HAP-1 (cell line): ENCODE measurements at places on chromosomes 13 and 19.

- no peak for DNase-seq
Observed at GRCh38 chr19:7010722-7011593, 10.3 kb downstream of the MBD3L2B start.

GRCh38 chr19:2027361-2027760 is 11.8 kb upstream of the BTBD2 start:
- DNase-seq = no peak

- DNase-seq = no peak
Observed at GRCh38 chr13:111383591-111384440, 63.4 kb downstream of the TEX29 start.

- no peak for DNase-seq
Observed at GRCh38 chr19:6971366-6971765, 49.9 kb downstream of the MBD3L2B start.

- DNase-seq = no peak
Observed at GRCh38 chr13:95020298-95020987, 280.8 kb downstream of the ABCC4 start.

DNA sequence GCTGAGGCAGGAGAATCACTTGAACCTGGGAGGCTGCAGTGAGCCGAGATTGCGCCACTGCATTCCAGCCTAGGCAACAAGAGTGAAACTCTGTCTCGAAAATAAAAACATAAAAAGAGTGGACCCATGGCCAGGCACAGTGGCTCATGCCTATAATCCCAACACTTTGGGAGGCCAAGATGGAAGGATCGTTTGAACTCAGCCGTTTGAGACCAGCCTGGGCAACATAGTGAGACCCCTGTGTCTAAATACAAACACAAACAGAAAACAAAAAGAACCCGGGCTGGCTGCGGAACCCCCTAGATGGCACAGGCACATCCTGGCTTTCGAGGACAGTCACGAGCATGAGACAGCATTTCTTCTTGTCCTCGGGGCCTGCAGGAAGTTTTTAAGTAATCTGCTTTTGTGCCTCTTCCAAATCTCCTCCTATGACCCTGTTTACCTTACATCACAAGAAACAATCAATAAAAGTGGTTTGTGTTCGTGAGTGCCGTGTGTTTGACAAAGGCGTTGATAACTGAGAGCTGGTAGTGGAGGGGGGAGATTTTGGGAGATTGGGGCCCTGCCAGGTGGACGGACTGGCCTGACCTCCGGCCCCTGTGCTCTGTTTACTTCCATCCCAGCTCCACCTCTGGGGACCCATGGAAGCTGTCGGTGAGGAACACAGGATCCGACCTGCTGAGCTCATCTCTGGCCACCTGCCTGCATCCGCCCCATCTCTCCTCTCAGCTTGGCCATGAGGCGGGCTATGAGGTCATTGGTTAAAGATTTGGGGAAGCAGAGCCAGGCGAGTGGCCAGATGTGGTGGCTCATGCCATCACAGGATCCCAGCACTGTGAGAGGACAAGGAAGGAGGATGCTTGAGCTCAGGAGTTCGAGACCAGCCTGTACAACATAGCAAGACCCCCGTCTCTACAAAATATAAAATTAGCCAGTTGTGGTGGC is 5.9 kb upstream of the GDF15 start:
- DNase-seq = no peak

- no peak for DNase-seq
Observed at GRCh38 chr13:28522871-28523270, 27.9 kb upstream of the FLT1 start.

GRCh38 chr13:112700291-112701060 is 10.6 kb downstream of the ATP11A start:
- no peak for DNase-seq

DNA sequence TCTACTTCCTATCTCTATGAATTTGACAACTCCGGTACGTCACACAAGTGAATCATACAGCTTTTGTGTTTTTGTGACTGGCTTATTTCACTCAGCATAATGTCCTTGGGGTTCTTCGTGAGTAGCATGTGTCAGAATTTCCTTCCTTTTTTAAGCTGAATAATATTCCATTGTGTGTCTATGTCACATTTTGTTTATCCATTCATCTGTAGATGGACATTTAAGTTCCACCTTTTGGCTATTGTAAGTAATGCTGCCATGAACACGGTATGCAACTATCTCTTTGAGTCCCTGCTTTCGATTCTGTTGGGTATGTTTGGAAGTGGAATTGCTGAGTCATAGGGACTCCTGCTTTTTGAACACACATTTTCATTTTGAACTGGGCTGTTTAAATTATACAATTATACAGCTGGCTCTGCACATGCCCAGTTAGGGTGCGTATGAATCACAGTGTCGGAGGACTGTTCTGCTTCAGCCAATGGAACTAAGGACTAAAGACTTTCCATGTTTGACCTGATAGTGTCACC is 43.0 kb upstream of the C13orf42 start:
- DNase-seq = no peak

- DNase-seq = no peak
Observed at GRCh38 chr19:16898361-16899015, 9.7 kb downstream of the F2RL3 start.

- no peak for DNase-seq
Observed at GRCh38 chr19:55493052-55493644, 4.9 kb downstream of the SSC5D start.

DNA sequence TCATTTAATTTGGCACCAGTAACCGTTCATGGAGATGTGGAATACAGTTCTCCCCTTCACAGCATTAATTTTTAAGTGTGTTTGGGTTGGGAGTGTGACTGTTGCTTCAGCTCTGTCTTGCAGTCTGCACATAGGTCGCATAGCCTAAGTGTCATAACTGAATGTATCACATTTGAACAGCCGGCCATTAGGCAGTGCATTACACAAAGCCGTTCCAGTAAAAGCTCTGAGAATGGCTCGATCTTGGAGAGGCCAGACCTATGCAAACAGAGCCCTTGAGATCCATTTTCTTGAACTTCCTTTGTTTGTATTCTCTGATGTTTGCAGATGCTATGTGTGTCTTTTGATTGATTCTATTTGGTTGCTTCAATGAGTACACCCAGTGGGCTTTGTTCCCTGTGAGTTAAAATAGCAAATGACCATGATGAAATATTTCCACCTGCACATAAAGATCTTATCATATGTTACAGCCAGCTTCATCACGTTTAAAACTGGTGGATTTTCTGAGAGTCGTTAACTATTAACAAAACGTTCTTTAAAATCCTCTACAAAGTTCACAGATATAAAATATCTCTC is 1104.9 kb upstream of the SLC10A2 start:
- no peak for DNase-seq

DNA sequence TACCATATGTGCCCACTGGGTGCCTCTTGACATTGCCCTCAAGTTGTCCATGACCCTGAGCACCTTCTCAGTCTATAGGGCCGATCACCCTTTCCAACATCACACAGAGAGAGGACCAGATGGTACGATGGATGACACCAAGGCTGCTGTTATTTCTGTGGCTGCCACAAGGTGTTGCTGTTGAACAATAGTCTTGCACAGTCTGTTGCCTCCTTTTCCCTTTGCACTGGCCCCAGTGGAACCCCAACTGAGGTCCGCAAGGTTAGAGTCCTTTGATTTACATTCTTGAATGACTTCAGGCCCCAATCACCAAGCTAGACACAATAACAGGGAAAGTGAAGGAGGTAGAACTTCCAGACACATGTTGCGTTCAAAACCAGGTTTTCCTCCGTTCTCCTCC is 52.0 kb downstream of the TINCR start:
- no peak for DNase-seq

DNA sequence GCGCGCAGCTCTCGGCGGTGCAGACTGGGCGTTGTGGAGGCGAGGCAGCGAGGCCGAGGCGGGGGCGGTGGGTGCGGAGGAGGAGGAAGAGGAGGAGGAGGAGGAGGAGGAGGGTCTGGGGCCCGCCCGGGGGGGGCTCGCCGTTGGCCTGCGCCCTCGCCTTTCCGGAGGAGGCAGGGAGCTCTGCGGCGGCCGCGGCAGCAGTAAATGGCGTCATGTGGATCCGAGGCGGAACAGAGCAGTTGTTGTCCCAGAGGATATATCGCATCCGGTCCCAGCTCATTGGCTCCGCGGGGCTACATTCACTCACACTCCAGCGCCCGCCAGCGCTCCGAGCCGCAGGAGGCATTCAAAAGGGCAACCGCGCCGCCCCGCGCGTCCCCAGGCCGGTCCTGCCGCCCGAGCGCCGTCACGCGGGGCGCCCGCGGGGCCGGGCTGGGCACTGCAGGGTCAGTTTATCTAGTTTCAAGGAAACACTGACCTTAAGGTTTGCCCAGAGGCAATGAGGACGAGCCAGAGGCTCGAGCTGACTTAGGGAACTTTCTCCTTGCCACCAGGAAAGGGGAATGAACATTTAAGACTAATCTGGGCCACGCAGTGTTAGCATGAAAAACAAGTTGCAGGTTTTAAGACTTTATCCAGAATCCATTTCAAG is at the start of gene SPRY2:
SPRY2 (minus strand) TSS at position 26 of the 655 bp plus-strand sequence. CDS start 3,421 bp downstream, outside the sequence.
- DNase-seq = peak; percentile 92

DNA sequence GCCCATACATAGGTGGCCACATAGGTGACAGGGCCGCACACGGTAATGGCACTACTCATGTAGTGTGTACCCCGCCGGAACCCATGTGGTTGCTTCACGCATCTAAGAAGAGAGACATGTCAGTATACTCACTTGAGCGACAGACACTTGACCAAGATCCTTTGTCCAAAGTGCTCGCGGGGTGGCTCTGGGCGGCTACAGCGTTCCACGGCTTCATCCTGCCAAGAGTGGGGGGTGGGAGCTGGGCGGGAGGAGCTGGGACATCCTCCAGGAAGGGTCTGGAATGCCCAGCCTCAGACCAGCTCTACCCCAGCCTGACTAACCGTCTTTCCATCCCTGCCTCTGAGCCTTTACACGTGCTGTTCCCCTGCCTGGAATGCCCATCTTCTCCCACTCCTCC is 8.5 kb downstream of the ANGPTL8 start:
- DNase-seq = no peak

DNA sequence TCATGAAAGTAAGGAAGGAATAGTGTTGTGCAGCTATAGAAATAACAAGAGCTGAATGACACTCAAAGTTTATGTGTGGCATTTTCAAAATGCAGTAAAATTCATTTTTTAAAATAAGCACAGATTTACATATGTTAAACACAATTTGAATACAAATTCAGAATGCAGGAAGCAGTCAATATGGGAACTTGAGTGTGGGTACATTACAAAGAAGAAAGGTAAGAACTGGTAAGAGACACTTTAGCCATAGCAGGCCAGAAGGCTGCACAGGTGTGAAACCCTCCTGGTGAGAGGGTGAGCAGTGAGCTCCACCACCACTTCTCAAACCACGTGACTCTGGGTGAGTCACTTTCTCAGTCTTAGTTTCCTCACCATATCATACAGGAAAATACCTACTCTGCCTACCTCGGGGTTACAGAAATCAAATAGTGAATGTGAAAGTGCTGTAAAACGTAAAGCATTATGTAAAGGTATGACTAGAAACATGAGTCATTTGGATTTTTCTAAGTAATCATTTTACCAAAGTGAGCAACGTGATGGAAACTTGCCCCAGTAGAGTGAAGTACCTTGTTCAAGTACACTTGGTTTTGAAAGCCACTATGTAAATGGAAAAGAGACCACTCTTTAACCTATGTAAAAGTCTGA is 40.5 kb downstream of the USP12 start:
- DNase-seq = no peak

GRCh38 chr13:94886191-94886590 is 173.8 kb upstream of the SOX21 start:
- no peak for DNase-seq

- no peak for DNase-seq
Observed at GRCh38 chr13:113952151-113952982, 21.5 kb downstream of the C13orf46 start.

- DNase-seq = no peak
Observed at GRCh38 chr13:27428160-27428559, 3.7 kb downstream of the GTF3A start.

- DNase-seq = no peak
Observed at GRCh38 chr13:111011899-111012298, 97.0 kb upstream of the ANKRD10 start.

GRCh38 chr13:112618501-112618900 is 30.5 kb upstream of the TUBGCP3 start:
- DNase-seq = no peak

- no peak for DNase-seq
Observed at GRCh38 chr13:109451726-109452125, 334.7 kb downstream of the IRS2 start.

- no peak for DNase-seq
Observed at GRCh38 chr19:15476325-15476724, 3.0 kb downstream of the PGLYRP2 start.

GRCh38 chr19:13888281-13888680 is 11.3 kb downstream of the NANOS3 start:
- no peak for DNase-seq

DNA sequence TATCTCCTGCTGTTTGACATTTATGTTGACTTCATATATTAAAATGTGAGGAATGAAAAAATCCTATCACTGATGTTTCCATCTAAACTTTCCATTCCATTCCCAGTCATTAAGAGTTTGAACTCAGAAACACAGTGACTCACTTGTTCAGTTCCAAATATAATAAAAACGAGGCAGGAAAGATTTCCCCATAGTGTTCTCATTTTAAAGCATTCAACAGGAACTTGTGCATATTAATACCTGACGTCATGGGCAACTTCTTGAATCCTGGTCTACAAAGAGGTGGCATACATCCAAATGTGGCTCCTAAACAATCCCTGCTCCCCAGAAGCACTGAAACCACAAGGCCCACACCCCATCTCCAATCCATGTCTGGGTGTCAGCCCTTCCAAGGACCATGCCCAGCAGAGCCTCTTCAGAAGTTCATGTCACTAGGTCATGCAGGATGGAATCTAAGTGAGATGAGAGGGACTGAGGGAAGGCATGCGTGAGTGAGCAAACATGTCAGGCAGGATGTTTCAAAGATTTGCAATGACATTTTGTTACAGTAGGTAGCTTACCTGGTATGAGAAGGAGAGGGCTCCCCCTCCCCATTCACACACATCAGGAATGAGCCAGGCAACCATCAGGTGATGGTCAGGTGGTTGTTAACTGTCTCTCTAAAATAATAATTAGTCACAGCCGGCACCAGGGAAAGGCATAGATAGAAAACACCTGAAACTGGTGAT is 9.4 kb upstream of the ERVV-2 start:
- no peak for DNase-seq

GRCh38 chr13:34628209-34628682 is 313.8 kb upstream of the NBEA start:
- DNase-seq = no peak

DNA sequence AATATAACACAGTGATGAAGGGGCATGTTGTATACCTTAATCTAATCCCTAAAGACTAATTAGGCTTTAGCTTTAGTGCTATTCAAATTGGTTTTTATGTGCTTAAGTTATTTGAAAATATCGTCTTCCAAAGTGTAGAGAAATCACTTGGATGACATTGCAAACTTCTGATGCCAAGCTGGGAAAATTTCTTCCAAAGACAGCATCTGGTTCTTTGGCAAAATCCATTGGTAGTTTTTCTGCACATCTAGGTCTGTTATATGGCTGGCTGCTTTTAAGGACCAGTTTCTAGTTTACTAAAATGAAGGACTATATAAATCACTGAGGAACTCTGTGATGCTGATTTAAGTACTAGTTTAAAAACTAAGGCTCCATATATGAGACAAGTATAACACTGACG is 2362.3 kb downstream of the PCDH9 start:
- no peak for DNase-seq
